ENCODE measurements at places on chromosomes 13 and 19.

- DNase-seq = no peak
Measured at GRCh38 chr19:30371960-30372824, at the start of gene ZNF536. Gene ZNF536, plus strand, starts transcription at chr19:30372384. Its CDS starts 71,179 bp downstream, at chr19:30443563.

DNA sequence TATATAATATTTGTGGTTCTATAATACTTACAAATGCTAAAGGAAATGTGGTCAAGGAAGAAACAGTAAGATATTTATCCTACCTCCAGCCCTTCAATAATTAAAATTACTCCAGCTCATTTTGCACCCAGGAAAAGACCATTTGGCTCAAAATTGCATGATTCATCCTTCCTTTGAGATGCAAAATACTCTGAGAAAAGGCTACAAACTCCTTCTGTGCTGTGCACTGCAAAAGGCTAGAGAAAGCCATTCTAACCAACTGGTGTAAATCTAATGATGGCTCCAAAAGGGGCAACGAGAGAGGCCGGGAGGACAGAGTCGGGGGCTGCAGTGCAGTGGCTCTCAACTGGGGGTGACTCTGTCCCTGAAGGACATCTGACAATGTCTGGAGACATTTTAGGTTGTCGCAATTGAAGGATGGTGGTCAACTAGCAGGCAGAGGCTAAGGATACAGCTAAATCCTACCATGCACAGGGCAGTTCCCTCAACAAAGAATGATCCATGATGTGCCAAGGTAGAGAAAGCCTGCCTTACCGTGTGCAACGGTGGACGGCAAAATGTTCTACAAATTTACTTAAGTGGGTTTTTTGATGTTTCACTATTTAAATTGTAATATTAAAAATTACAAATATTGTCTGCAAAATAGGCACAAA lies 32.6 kb downstream of the SLC7A1 start:
- no peak for DNase-seq

- DNase-seq = no peak
Measured at GRCh38 chr19:8731428-8732169, 10.2 kb downstream of the OR2Z1 start.

DNA sequence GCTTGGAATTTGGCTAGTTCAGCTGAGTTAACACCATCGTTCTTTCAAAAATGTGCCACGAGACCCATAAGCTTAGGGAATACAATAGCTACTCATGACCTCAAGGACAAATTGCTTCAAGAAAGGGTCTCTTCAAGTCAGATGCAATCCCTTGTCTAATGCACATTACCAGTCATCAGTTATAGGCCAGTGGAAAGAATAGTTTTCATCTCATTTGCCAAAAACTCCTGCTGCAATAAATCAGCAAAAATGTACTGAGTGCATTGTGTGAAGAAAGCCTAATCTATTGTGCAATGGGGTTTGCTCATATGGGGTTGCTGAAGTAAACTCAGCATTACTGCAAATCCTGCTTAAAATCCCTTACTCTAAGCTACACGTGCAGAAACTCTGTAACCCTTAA lies 208.3 kb upstream of the NBEA start:
- DNase-seq = no peak

DNA sequence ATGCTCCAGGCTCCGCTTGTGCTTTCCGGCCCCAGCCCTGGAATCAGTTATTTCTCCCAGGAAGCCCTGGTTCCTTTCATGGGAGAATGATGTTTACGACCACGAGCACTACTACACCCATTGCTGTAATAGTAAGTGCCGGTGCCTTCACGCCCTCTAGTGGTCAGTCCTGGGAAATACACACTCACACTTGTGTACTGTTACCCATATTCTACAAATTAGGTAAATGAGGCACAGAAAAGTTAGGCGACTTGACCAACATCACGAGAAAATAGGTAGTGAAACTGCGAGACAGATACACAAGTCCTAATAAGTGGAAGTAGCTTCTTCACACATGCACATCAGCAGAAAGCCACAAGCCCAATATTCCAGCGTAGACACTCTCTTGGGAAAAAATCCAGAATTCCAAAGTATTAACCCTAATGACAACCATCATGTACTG lies 21.7 kb downstream of the CEACAM21 start:
- DNase-seq = peak; percentile 76

Data from hematopoietic multipotent progenitor cell treated with erythropoietin and hydrocortisone succinate and interleukin-3 and kit ligand, for 17 days (in vitro differentiated cells).